ENCODE measurements at places on chromosomes 13 and 19.

GRCh38 chr19:49361438-49362047 lies 673 bp downstream of the TEAD2 start:
- DNase-seq = peak; percentile 84

- no peak for DNase-seq
These were observed 41.9 kb downstream of the CDK8 start for GRCh38 chr13:26295812-26296211.

- DNase-seq = peak; percentile 82
These were observed 7.3 kb downstream of the RPS16 start for GRCh38 chr19:39428283-39429112.

DNA sequence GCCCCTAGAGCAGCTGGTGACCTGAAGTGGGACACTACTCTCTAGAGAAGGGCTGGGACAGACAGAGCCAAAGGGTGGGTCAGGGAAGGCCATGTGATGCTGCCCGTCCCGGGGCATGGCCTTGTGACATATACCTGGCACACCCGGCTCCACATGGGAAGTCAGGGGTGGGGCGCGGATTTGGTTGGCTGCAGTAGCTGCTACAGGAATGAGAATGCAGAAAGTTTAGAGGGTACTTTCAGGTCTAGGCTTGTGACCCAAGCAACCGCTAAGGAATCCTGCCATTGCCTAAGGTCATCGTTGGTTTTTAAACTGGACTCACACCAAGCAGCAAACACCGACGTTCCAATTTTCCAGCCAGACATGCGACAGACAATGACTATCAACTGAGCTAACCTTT lies 25.9 kb downstream of the RCBTB2 start:
- DNase-seq = no peak

DNA sequence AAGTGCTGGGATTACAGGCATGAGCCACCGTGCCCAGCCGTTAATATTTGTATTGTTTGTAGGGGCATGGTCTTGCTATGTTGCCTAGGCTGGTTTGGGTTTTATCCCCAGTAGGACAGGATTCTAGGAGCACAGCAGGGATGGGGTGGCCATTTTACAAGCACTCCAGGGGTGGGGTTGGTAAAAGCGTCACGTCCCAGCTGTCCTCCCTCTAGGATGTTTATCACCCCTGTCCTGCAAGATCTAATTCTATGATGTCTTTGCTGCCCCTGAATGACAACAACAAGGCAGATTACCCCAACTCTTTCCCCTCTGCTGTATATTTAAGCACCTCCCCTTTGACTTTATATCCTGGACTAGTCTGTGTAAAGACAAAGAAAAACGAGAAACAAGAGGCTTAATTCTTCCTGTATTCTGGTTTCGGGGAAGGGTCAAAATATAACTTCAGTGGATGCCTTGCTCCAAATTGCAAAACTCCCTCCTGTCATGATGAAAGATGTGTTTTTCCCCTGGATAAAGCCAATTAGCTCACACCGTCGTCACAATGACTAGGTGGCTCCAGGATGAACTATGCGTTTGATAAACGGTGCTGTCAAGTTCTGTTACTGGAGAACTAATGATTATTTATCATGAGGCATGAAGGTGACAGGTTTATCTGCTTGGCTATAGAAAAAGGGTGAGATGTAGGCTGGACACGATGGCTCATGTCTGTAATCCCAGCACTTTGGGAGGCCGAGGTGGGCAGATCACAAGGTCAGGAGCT lies 27.8 kb upstream of the OR1M1 start:
- peak; percentile 40 for DNase-seq

DNA sequence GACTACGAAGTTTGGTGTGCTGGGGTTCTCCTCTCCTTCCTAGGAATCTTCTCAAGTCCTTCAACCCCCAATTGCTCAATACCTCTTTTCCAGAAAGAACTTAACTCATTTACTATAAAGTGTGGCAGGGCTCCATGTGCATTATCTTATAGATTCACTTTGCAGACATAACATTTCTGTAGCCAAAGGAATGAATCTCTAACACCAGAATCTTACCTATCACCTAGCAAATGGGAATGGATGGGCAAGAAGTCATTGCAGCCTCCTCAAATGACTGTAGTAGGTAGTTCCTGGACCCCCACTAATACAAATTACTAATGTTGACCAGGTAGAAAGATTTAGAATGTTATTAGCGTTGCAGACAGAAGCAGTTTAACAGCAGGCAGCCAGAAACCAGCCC lies 5.7 kb upstream of the CACNA1A start:
- DNase-seq = no peak

DNA sequence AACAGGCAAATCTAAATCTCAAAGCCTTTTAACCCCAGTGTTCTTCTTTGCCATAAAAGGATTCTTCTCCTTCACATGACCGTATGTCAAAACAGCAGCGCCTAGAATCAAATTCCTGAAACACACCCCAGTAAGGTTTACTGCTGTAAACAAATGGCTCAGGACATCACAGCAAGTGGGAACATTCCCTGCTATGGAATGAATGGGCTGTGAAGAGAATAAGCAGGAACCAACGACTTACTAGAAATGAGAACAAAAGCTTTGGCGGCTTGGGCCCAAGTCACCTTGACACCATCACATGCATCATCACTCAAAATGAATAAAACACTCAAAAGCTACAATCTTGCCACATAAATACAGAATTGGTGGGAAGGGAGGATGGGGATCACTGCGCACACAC lies 80.4 kb upstream of the SPATA13 start:
- DNase-seq = no peak

DNA sequence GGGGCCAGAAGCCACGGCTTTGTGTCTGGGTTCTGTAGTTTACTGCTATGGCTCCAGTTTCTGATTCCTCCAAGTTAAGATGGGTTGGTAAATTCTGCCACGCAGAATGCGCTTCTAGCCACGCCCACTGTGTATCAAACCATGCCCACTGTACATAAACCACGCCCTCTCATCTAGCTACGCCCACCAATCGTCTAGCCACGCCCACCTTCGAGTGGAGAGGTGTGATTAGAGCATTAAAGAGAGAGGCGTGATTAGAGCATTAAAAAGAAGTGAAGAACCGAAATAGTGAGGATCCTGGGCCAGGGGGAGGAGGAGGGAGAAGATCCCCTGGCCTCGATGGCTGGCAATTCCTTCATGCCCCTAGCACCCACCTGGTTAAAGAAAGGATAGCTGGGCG lies 43.7 kb upstream of the ADGRE5 start:
- DNase-seq = no peak

GRCh38 chr19:9324584-9324962 lies 594 bp downstream of the ZNF559 start:
- DNase-seq = no peak

DNA sequence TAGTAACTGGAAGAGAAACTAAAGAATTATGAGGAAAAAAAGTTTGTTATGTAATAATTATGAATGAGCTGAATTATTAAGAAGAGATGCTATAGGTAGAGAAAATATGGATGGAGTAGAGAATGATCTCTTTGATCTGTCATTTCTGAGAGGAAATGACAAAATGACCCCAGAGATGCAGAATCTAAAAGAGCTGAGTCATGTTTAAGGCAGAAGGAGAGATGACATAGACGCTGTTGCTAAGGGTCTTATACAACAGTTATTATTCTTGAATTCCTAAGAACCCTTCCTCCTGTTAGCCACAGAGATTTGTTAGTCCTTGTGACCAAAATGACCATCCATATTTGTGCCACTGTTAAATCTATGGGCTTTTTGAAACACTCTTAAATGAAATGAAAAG lies 58.3 kb upstream of the FREM2 start:
- no peak for DNase-seq

GRCh38 chr13:40149611-40150274 lies 494.3 kb downstream of the COG6 start:
- DNase-seq = no peak

GRCh38 chr19:38250821-38251563 lies 5.2 kb downstream of the PPP1R14A start:
- DNase-seq = peak; percentile 67

DNA sequence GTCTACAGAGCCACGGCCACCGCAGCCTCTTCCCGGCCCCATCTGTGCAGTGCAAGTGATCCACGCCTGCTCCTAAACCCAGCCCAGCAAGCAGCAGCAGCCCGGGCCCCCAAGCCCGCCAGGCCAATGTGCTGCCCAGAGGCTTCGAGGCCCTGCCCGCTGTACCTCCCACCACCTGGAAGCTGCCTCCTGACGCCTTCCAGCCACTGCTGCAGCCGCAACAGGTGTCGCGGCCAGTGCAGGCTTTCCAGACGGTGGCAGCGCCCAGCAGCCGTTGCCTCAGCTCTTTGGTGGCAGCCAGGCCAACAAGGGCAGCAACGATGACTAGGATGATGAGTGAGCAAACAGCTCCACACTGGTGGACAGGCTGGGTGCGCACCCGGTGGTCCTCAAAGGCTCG lies 50.2 kb upstream of the TPM4 start:
- DNase-seq = no peak

DNA sequence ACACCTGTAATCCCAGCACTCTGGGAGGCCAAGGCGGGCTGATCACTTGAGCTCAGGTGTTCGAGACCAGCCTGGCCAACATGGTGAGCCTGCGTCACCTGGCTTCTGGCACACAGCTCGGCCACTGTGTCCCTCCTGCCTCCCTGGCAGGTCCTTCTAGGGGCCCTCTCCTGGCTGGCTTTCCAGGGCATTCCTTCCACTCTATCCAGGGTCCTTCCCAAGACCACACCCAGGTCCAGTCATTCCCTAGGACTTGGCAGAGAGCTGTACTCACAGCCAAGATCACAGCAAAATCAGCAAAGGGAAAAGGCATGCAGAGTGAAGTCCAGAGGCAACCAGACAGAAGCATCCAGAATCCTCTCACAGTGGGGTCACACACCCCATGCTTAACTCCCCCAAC lies 9.7 kb upstream of the HSH2D start:
- no peak for DNase-seq

DNA sequence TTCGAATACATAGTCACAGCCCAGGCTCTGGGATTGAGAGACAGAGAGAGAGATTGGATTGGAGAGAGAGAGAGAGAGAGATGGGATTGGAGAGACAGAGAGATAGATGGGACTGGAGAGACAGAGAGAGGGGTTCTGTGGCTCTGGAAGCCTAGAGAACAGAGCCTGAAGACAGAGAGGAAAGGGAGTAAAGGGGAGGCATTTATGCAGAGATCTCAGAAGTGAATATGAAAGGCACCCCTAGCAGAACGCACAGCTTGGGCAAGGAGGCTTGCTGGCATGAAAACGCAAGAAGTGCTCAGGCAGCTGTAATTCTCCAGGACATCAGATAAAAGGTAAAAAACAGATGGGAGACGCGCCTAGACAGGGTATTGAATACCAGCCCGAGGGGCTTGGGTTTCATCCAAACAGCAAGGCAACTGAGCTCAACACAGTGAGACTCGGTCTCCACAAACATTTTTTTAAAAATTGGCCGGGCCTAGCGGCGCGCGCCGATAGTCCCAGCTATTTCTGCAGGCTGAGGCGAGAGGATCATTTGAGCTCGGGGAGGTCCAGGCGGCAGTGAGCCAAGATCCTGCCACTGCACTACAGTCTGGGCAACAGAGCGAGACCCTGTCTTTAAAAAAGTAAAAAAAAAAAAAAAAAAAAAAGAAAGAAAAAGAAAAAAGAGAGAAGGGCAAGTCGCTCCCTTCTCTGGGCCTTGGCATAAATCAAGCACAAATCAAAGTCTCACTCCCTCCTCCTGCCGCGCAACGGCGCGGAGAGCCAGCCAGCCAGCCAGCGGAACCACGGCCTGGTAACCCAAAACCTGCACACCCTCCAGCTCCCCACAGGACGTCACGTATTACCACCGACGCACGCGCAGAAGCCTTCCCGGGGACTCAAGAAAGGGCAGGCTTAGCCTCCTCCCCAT lies 774 bp upstream of the PPP2R1A start:
- DNase-seq = peak; percentile 88

- DNase-seq = no peak
These were observed 144.5 kb downstream of the RGCC start for GRCh38 chr13:41601718-41602445.

DNA sequence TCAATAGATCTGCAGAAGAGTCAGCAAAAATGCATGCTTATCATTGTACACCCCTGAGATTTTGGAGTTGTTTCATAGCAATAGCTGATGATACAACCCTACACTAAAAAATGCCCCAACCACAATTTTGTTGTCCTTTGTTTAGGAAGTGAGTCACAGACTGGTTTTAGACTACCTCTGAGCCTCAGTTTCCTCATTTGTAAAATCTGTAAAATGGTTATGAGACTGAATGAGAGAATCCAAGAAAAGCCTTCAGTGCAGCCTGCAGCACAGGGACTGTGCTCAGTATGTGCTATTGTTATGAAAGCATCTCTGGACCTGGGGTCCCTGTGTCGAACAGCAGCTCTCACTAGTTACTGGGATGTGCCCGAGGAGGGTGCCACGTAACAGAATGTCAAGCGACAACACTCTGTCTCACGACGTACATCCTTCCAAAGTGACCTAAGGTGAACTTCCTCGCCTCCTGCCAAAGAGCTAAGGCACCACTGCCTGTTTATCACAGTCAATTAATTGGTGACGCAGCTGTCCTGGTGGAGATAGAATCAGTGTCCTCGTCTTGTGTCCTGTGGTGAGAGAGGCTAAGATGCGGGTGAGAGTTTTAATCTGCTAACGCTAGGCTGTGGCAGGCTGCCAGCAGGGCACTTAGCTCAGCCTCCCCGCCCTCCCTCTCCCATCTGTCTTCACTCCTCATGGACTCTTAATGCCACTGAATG lies 18.1 kb downstream of the DHRS12 start:
- DNase-seq = no peak

Measured in right kidney (tissue), 9 donors.